ENCODE measurements at places on chromosomes 11 and 22. TPM values are rescaled to one million over a fixed set of nuclear protein-coding genes. Genes with fewer than 3 reads are reported as not detected.

Gene CALCA
- 1.0 TPM for total RNA-seq

Gene MRGPRX4
- not detected for total RNA-seq

Gene KRTAP5-10
- total RNA-seq: not detected

DNA sequence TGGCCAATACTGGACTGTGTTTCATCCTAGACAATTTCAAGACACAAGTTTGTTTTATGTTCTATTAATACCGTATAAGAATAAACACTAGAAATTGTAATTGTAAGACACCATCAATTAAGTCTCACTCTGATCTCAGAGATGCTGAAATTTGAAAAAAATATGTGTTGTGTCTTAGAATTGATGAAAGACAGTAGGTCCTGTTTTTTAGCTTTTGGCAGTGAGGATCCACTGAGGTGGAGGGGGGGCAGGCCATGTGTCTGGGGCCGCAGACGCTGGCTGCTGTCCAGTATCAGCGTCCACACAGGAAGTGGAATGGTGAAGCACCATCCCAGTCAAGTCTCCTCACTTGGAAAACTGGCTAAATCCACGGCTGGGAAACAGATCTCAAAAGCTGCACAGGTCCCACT, 22.5 kb upstream of the ALG8 start:
- DNase-seq: no peak

DNA sequence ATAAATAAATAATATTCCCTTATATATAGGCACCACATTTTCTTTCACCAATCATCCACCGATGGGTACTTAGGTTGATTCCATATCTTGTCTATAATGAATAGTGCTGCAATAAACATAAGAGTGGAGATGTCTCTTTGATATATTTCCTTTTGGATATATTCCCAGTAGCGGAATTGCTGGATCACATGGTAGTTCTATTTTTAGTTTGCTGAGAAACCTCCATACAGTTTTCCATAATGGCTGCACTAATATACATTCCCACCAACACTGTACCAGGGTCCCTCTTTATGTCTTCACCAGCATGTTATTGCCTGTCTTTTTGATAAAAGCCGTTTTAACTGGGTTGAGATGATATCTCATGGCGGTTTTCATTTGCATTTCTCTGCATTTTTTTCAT, 23.6 kb downstream of the PAMR1 start:
- DNase-seq: no peak

GRCh38 chr11:128324051-128324481, 263.3 kb downstream of the ETS1 start:
- no peak for DNase-seq

- peak; percentile 68 for DNase-seq
Measured at GRCh38 chr11:111665777-111666176, 63.5 kb downstream of the SIK2 start.

GRCh38 chr11:61437496-61437895, 7.6 kb downstream of the SDHAF2 start:
- DNase-seq: no peak

DNA sequence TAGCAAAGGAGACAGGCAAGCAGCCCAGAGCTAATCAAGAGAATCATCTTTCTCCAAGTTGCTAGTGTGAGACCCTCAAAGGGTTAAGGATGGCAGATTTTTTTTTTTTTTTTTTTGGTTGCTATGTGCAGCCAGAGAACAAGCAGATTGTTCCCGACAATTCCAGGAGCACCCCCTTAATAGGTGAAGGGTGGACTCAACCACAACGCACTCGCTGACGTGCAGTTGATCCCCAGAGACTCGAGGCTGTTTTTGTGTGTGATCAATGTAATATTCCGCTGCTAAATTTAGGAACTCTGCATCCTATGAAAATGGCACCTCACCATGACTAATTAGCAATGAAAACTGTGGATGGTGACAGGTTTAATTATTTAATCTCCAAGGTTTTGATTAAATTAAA, 789.0 kb downstream of the KCNA4 start:
- no peak for DNase-seq

DNA sequence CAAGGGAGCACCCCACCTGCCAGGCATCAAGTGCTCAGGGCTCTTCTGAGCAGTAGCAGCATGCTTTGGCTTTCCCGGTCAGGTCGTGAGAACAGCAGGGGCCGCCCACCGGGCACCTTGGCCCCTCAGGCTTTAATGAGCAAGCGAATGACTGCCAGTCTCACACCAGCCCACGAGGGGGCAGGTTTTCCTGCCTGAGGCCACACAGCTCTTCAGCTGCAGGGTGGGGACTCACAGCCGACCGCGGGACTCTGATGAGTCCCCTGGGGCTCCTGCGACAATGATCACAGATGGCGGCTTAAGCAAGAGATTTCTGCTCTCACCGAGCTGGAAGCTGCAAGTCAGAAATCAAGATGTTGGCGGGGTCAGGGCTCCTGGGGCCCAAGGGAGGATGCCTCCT, 14.3 kb upstream of the FGF19 start:
- DNase-seq: peak; percentile 98

DNA sequence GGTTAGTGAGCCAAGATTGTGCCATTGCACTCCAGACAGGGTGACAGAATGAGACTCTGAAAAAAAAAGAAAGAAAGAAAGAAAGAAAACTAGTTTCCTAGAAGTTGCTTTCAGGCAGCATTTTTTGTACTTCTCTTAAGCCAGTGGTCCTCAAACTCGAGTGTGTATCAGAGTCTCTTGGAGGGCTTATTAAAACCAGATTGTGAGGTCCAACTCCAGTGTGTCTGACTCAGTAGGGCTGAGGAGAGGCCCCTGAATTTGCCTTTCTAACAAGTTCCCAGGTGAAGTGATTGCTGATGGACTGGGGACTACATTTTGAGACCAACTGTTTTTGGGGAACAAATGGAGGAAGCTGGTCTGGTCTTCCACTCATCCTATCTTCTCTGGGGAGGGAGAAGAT, 57.5 kb upstream of the VSTM5 start:
- DNase-seq: no peak

GRCh38 chr22:33000342-33001280, 57.6 kb downstream of the SYN3 start:
- DNase-seq: peak; percentile 84

GRCh38 chr11:112297248-112297866, 36.7 kb upstream of the PLET1 start:
- no peak for DNase-seq

All from A673 (cell line).